ENCODE measurements at places on chromosomes 16 and 17. TPM values are rescaled to one million over a fixed set of nuclear protein-coding genes. Genes with fewer than 3 reads are reported as not detected.
A peak's percentile ranks its signal among the peaks of the same experiment; 100 is the strongest.

DNA sequence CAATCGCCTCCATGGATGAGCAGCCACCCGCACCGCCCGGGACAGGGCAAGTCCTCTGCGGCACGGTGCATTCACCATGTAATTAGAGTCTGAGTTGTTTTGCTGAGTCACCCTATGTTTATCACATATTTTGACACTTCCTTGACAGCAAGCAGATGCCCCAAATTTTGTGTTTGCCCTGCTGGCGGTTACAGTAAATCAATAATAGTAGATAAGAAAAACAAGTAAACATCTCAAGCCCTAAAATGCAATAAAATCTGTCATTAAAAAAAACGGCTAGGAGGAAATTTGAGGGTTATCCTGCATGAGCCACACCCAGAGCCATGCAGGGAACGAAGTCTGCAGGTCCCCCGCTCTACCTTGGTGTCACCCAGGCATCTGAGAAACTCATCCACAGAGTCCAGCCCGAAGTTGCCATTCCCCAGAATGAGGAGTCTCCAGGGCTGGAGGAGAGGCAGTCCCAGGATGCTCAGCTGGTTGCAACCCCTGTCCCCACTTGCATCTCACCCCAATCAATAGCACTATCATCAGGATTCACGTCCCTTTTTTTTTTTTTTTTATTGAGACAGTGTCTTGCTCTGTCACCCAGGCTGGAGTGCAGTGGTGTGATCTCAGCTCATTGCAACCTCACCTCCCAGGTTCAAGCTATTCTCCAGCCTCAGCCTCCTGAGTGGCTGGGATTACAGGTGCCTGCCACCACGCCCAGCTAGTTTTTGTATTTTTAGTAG lies 16.5 kb upstream of the ST6GALNAC1 start:
- no peak for DNase-seq

DNA sequence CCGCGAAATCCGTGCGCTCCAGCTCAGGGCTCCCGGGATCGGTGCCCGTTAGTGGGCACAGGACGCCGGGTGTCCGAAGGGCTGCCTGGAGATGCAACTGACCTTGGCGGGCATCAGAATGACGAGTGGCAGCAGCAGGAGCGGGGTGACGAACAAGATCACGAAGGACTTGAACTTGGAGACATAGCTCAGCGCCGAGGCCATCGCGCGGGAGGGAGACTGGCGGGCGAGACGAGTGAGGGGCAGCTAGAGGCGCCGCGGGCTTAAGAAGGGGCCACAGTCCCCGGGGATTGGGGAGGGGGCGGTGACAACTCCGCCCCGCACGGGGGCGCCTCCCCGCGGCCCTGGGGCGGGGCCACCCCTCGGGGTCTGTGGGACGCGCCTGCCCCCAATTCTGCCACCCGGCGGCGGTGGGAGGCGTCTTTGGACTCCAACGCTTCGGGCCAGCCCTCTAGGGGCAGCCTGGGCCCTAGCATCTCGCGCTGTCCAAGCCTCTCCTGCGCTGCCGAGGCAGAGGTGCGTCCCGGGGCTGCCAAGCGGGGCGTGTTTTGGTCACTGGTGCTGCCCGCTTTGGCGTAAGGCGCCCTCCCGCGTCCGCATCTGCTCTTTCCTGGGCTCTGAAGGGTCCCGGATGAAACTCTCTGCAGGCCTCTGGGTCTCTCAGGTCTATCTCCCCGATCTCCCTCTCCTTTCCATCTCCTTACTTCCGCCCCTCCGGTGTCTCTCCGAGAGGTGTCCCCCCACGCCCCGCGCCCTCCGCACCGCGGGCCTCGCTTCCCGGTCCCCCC lies at the start of gene SLC13A5:
TSS of gene SLC13A5 (minus strand) at position 240 of the 788 bp plus-strand sequence. CDS start at position 204, 36 bp downstream.
- peak; percentile 18 for DNase-seq

GRCh38 chr17:1110862-1111598 lies 68.8 kb downstream of the ABR start:
- DNase-seq = peak; percentile 100

- DNase-seq = no peak
Measured at GRCh38 chr16:27486760-27487159, 63.0 kb downstream of the GTF3C1 start.

DNA sequence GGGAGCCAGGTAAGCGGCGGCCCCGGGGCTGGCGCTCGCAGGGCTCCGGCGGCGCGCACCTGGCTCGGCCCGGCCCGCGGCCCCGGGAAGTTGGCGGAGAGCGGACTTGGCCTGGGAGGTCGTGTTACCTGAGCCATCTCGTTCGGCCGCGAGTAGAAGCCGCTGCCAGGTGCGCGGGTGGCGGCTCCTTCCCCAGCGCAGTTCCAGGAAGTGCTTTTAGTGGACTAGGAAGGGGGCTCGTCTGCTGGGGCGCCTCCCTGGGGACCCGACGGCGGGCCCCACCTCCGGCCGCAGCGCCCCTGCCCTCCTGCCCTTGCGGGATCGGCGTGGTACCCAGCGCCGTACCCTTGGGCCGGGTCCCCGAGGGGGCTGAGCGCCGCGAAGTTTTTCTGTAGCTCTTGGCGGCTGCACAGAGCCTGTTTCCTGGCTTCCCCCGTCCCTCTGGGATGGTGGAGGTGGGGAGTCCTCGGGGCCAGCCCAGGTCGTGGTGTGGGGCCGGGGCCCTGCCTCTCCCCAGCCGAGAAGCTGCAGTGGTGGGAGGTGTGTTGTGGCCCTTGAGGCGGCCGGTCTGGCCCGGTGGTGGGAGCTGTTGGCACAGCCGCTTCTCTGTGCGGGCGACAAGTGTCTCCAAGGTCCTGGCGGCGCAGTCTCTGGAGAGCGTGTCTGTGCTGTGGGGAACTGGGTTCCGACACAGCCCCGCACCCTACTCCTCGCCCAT lies 96.9 kb downstream of the RAB11FIP4 start:
- DNase-seq = no peak

DNA sequence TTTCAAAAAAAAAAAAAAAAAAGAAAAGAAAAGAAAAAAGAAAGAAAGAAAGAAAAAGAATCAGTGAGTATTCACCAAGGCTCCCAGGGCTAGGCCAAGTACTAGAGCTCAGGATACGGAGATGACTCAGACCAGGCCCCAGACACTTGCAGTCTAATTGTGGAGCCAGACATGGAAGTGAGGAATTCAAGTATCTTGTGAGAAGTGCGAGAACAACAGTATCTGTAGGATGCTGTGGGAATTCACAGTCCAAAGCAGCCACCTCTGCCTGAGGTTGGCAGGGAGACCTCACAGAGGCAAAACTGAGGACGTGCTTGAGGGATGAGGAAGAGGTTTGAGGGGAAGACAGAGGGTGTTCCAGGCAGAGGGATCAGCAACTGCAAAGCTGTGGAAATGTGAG lies 14.0 kb upstream of the ALDOA start:
- peak; percentile 74 for DNase-seq

- peak; percentile 56 for DNase-seq
Measured at GRCh38 chr17:6069539-6070429, at the start of gene WSCD1. TSS of gene WSCD1 (plus strand) at chr17:6070379. CDS start at chr17:6080659, 10,280 bp downstream.

COX11 gene
- total RNA-seq = 40.2 TPM

Data from Daoy (cell line).